ENCODE measurements at places on chromosomes 5 and 9.
A peak's percentile ranks its signal among the peaks of the same experiment; 100 is the strongest.

DNA sequence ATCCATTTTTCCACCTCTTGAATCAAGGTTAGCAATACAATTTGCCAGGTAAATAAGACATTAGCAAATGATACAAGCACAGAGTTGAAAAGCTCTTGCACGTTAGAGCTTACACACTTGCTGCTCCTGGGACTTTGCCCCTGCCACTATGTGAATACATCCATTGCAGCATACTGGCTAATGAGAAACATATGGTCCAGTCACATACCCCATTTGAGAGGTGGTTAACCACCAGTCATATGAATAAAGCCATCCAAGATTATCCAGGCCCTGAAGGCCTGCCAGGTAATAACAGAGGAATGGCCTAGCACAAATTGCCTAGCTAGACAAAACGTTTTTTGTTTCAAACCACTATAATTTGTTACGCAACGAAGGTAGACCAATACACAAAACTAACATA, 45.8 kb upstream of the FTMT start:
- H3K4me3 ChIP-seq = no peak overlapping the region
- H3K4me1 ChIP-seq = no peaks in the 10 kb centered on the region
- no peak overlapping the region for H3K27ac ChIP-seq
- H3K27me3 ChIP-seq = no peaks in the 10 kb centered on the region

DNA sequence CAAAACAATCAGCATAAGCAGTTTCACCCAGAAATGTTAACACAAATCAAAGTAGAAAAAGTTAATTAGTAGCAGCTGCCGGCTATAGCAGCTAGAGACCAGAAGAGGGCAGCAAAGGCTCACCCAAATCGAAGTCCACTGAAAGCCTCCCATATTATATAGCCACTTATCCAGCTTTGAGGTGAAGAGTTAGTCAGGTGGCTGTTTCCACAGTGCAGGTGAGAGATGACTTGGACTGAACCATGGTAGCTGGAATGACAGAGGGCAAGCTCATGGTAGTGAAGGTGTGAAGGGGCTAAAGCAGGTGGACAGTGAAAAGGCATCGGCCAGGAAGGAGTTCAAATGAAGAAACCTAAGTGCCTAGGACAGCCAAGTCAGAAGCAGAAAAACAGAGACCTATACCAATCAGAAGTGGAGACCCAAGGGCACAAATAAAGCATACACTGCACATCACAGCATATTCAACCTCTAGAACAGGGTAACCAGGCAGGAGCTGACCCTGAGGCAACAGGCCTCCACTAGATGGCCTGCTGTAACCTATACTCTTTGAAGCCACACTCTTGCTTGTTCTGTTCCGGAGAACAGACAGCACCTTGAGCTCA, 7.2 kb upstream of the RNF38 start:
- peak; percentile 39 for DNase-seq
- H3K27ac ChIP-seq = peak overlapping the region; percentile 45
- no peaks in the 10 kb centered on the region for H3K27me3 ChIP-seq
- H3K36me3 ChIP-seq = peaks cover 2% of the 10 kb centered on the region
- H3K4me1 ChIP-seq = peaks cover 11% of the 10 kb centered on the region
- H3K4me3 ChIP-seq = no peak overlapping the region

DNA sequence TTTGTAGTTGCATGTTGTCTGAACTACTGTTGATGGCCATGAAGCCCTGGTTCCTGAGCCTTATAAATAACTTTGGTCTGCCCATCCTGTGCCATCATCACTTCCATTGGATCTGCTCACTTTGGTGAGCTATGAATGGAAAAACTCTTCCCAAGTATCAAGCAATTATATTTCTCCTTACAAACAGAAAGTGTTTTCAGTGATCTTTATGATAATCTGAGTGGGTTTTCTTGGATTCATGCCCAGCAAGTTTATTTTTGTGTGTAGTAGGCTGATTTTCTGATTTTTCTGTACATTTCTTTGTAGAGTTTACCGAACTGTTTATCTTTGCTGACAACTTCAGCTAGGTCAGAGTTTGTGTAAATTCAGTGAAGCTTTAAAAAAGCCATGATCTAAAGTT, 31.0 kb downstream of the CAMK4 start:
- peaks cover 47% of the 10 kb centered on the region for H3K4me1 ChIP-seq
- no peaks in the 10 kb centered on the region for H3K27me3 ChIP-seq
- peak overlapping the region; percentile 62 for H3K27ac ChIP-seq
- peaks cover 38% of the 10 kb centered on the region for H3K36me3 ChIP-seq
- DNase-seq = no peak

GRCh38 chr5:14234204-14234603, 91.1 kb downstream of the TRIO start:
- no peak for DNase-seq
- H3K4me3 ChIP-seq = no peak overlapping the region
- H3K27ac ChIP-seq = no peak overlapping the region

GRCh38 chr5:3684118-3684517, 88.5 kb downstream of the IRX1 start:
- H3K27ac ChIP-seq = no peak overlapping the region
- DNase-seq = no peak
- H3K4me1 ChIP-seq = no peaks in the 10 kb centered on the region
- H3K4me3 ChIP-seq = no peak overlapping the region
- H3K36me3 ChIP-seq = no peaks in the 10 kb centered on the region
- peaks cover 2% of the 10 kb centered on the region for H3K27me3 ChIP-seq

- no peaks in the 10 kb centered on the region for H3K27me3 ChIP-seq
- DNase-seq = no peak
- no peak overlapping the region for H3K4me3 ChIP-seq
- no peak overlapping the region for H3K27ac ChIP-seq
Observed at GRCh38 chr9:20702570-20702969, 18.5 kb downstream of the FOCAD start.

- H3K27ac ChIP-seq = no peak overlapping the region
- no peaks in the 10 kb centered on the region for H3K4me1 ChIP-seq
- peaks cover 7% of the 10 kb centered on the region for H3K36me3 ChIP-seq
- DNase-seq = no peak
- no peaks in the 10 kb centered on the region for H3K27me3 ChIP-seq
Observed at GRCh38 chr5:41788941-41789368, 81.3 kb downstream of the OXCT1 start.

GRCh38 chr9:81981883-81982282, 6.7 kb upstream of the SPATA31D1 start:
- no peak overlapping the region for H3K27ac ChIP-seq
- H3K27me3 ChIP-seq = no peaks in the 10 kb centered on the region
- H3K4me3 ChIP-seq = no peak overlapping the region
- H3K4me1 ChIP-seq = no peaks in the 10 kb centered on the region
